ENCODE measurements at places on chromosomes 7 and 10. TPM values are rescaled to one million over a fixed set of nuclear protein-coding genes. Genes with fewer than 3 reads are reported as not detected.

TLX1 gene
- total RNA-seq, result not detected

SVOPL gene
- 0.78 TPM for total RNA-seq

DGKI gene
- total RNA-seq, result 0.38 TPM

HOXA3 gene
- total RNA-seq, result not detected

BHLHA15 gene
- not detected for total RNA-seq

EXOSC1 gene
- 43.3 TPM for total RNA-seq

ZNF485 gene
- total RNA-seq, result 8.7 TPM

CCL26 gene
- total RNA-seq, result not detected

SEMA4G gene
- total RNA-seq, result 1.2 TPM

ITIH2 gene
- total RNA-seq, result not detected

ZNF488 gene
- 0.36 TPM for total RNA-seq

SLC26A3 gene
- total RNA-seq, result not detected

SAMD8 gene
- total RNA-seq, result 21.9 TPM

SFRP5 gene
- total RNA-seq, result 0.60 TPM

DCLRE1A gene
- 14.4 TPM for total RNA-seq

FGL2 gene
- 0.63 TPM for total RNA-seq

VTI1A gene
- 30.0 TPM for total RNA-seq

NUP42 gene
- total RNA-seq, result 32.6 TPM

NEUROD6 gene
- total RNA-seq, result not detected

NDUFB8 gene
- 384 TPM for total RNA-seq

FRG2B gene
- not detected for total RNA-seq

LLCFC1 gene
- not detected for total RNA-seq

SBDS gene
- total RNA-seq, result 63.7 TPM

GIMAP5 gene
- total RNA-seq, result 40.7 TPM

C10orf105 gene
- 0.16 TPM for total RNA-seq

MYOZ1 gene
- total RNA-seq, result not detected

IFIT1B gene
- not detected for total RNA-seq
